ENCODE measurements at places on chromosomes 1 and 21. TPM values are rescaled to one million over a fixed set of nuclear protein-coding genes. Genes with fewer than 3 reads are reported as not detected.

GRCh38 chr1:918843-919242, 4.9 kb upstream of the SAMD11 start:
- no peak for DNase-seq

DNA sequence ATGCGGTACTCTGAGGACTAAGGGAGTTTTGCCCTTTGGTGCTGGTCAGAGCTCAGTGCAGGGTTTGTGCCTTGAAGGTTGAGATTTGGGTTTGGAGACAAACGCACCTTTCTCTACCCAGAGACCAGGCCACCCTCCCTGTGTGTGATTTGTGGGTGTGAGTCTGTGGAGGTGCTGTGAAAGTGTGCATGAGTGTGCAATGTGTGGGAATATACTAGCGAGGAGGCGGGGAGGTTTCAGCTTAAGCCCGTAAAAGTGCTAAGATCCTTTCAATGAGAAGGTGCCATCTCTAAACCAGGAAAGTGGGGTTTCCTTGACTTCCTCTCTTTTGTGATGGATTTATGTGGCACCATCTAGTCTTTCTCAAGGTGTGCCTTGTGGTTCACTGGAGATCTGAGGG, 225.7 kb downstream of the HHAT start:
- no peak for DNase-seq

DNA sequence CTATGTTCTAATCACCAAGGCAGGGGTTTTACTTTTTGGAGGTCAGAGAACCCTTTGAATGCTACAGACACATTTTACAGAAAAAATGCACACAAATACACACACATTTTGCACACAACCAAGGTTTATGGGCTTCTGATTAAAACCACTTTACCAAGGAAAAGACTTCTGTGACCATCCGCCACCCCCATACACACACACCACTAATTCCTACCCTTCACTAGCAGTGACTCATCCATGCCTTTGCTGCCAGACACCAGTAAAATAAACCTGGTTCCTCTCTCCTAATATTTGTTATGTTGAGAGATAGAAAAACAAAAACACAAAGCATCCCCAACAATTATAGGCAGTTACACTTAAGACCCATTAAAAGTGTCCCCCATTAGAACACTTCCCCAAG, 12.9 kb downstream of the PIGM start:
- peak; percentile 32 for DNase-seq

DNA sequence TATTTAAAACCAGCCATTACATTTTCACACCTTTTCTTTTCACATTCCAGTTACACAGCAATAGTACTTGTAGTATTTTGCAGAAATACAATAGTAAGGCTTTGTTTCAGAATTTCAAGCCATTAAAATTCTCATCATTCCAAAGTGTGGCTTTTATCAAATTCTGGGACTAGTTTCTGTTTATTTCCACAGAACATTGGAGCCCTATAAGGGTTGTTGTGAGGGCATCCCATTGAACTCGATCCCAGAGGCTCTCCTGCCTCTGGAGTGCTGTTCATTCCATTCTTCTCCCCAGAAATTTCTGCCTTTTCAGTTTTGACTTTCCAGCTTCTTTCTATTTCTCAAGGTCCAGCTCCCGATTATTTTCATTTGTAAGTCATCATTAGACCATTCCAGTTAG, 645.5 kb downstream of the ADGRL2 start:
- no peak for DNase-seq

DNA sequence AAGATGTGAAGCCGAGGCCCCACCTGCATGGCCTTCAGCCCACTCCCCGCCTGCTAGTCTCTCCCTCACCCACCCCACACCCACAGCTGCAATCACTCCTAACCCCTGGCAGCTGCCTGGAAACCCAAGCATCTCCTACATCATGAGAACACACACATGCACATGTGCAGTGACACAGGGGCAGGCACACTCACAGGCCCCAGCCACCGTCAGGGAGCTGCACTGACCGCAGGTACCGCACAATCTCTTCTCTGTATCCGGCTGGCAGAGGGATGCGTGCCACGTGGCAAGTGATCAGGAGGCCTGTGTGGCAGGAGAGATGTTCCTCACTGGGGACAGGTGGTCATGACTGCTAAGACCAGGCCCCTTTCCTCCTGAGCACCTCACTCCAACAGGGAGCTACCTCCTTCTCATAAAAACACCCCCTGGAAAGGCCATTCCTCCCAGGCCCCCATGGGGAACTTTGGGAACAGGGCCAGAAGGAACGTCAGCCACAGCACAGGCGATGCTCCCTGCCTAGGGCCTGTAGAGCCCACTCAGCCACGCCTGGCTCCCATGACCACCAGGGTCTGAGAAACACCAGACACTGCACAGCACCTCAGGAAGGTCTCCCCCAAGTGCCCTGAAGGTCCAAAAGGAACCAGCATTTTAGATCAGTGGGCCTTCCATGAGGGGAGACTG, 6.0 kb downstream of the LSS start:
- DNase-seq, result no peak

DNA sequence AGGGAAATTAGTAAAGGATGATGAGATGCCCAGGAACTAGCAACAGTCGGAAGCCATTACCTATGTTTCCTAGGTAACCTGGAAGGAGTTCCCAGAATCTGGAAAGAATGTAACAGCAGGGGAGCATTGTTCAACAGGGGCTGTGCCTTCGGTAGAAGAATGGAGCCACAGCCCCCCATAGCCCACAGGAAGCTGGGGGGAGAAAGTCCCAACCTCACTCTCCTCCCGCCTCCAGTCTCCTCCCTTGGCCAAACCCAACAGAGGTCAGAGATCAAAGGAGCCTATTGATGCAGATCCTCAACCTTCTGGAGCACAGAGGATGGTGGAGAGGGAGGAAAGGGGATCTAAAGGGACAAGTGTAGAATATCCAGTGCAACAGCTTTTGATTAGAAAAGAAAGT, 131.5 kb upstream of the SLC44A3 start:
- DNase-seq, result no peak

DNA sequence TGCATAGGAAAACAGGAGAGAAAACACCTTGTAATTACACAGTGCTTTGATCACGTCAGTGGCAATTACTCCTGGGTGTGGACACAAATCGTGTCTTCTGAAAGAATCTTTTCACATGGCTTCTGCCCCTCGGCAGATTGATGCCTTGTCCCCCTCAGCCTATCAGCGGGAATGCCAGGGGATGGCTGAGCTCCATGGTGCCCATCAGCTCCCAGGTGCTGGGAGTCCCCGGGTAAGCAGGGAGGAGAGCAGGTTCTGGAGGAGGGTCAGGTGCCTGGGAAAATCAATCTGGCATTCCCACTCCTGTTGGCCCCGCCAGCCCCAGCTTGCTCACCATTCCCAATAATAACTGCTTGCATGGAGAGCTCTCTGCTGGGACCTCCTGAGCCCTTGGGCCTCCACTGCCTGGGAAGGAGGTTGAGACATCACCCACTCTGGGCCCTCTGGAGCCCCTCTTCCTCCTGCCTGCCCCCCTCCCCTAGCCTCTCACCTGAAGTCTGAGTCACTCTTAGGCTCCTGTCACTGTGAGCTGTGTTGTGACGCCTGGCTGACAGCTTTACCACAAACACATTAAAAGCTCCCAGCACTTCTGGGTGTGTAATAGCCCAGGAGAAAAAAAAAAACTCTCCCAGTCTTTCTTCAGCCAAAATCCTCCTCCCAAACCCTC, 4.9 kb downstream of the CAMK2N1 start:
- no peak for DNase-seq

GRCh38 chr1:175013445-175013844, 9.8 kb downstream of the MRPS14 start:
- DNase-seq, result no peak

GRCh38 chr1:119116725-119117124, 23.7 kb downstream of the WARS2 start:
- no peak for DNase-seq

DNA sequence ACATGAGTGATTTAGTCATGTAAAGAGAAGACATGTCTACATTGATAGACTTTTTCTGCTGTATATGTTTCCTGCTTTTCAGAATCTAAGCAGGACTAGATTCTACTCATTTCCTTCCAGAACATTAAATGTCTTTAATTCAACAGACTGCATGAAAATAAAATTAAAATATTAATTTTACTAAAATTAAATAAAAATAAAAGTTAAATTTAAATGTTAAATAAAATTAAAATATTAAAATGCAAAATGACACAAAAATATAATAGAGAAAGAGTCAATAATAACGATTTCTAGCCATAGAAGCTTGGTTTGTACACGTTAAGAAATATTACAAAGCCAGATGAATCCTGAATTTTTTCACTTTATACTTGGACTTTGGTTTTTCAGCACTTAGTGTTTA, 552.8 kb upstream of the NR5A2 start:
- no peak for DNase-seq

The DAP3 gene
- total RNA-seq, result 78.7 TPM

The RHBDL2 gene
- total RNA-seq, result 0.17 TPM

The TRIM17 gene
- not detected for total RNA-seq
